ENCODE measurements at places on chromosomes 16 and 17.

- no peak for DNase-seq
These were observed 11.9 kb upstream of the ENGASE start for GRCh38 chr17:79062691-79063090.

DNA sequence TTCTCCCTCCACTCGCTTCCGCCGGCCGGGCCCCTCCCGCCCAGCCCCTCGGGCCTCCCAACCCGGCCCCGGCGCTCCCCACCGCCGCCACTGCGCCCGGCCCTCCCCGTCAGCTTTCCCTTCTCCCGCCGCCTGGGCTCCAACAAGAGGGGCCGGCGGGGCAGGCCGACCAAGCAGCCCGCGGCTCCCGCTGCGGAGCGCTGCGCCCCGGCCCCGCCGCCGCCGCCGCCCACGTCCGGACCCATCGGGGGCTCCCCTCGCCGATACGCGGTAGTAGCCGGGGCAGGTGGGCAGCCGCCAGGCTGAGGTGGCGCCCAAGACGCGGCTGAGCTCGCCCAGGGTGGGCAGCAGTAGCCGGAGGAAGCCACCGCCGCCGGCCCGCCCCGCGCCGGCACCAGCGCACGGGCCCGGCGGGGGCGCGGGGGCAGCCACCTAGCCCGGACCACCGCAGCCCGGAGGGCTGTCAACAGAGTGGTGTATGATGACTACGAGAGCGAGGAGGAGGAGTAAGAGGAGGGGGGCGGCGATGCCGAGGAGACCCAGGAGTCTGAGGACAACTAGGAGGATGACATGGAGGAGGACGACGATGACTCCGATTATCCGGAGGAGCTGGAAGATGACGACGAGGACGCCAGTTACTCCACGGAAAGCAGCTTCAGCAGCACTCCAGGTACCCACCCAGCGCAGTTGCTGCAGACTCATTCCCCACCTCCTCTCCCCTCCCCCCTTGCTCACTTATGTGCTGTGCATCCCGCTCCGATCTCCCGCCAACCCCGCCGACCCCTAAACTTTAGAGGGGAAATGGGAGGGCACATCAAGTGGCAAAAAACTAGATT lies 498 bp downstream of the LRRC37B start:
- DNase-seq, result no peak

GRCh38 chr16:81746566-81746965 lies 32.5 kb upstream of the PLCG2 start:
- DNase-seq, result no peak

DNA sequence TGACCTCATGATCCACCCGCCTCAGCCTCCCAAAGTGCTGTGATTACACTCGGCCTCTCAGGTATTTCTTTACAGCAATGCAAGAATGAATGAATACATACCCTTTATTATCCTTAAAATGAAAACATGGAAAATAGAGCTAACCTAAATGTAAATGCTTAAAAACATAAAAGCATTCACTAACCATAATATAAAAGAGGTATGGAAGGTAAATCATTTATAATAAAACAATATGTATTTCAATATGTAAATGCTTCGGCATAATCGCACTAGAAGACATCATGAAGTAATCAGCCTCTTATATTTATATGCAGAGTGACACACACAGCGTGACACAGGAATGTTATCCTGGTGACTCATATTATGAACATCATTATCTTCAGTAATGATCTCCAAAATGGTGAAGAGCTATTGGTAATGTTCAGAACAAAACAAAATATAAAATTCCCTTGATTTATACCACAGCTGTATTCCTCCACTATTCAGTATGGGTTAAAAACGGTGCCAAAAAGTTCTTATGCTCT lies 53.9 kb downstream of the AIPL1 start:
- DNase-seq, result no peak

- no peak for DNase-seq
These were observed 140.0 kb upstream of the RPL38 start for GRCh38 chr17:74063439-74063838.

- DNase-seq, result no peak
These were observed 12.4 kb downstream of the COL1A1 start for GRCh38 chr17:50188921-50189549.

All from activated CD4-positive, CD25-positive, alpha-beta regulatory T cell treated with anti-CD3 and anti-CD28 coated beads, Interleukin-2, amount 50 U/mL, for 16 hours (primary cell).